ENCODE measurements at places on chromosomes 1 and 21.

DNA sequence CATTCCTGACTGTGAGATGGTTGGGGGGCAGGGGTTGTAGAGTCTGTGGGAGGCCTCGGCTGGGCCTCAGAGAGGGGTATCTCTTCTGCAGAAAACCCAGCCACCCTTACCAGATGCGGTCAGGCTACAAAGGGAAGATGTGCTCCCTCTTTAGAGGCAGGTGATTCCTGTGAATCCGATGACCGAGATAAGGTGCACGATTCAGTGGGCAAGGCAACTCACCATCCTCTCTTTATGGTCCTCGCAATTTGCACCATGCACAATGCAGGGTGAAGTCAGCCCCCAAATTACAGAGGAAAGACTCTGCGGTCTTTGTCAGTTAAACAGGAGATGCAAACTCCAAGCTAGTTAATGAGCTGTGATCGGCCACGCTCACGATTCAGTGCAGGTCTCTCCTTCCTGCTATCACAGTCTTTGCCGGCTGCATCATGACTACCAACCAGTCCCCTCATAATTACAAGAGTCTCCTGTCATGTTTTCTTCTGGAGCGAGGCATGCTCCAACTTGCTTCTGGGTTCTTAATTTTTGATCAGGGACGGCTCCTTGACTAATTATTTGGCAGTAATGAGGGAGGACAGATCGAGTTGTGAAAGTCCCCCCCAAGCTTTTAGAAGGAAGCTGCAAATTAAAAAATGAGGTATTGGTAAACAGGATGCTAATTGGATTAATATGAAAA is 12.5 kb downstream of the TP73 start:
- DNase-seq: no peak

DNA sequence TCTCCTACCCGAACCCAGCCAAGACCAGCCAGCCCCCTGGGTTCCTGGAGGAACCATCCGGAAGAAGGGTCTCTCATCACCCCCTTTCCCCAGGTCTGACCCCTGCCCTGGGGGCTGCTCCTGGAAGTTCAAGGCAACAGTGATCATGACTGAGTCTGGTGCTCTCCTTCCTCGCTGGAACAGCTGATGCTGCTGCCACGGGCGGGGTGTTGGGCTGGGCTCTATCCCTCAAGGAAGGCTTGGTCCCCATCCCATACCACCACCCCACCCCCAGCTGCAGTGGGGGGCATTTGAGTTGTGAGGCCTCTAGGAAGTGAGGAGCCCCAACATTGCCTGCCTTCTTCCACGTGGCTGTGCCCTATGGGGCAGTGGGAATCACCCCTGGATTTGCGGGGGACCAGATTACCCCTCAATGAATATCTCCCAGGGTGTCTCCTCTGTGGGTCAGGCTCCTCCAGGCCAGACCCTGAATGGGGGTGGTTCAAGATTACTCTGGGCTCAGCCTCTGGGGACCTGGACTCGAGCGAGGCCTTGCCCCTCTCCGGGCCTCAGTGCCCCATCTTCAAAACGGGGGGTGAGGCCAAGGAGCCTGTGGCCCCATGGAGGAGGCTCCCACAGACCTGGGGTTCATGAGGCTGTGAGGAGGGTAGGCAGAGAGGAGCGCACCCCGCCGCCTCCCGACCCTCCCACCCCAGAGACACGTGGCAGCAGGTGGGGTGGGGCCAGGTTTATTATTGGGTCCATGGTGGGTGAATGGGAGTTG is 2.8 kb downstream of the MASP2 start:
- DNase-seq: no peak

DNA sequence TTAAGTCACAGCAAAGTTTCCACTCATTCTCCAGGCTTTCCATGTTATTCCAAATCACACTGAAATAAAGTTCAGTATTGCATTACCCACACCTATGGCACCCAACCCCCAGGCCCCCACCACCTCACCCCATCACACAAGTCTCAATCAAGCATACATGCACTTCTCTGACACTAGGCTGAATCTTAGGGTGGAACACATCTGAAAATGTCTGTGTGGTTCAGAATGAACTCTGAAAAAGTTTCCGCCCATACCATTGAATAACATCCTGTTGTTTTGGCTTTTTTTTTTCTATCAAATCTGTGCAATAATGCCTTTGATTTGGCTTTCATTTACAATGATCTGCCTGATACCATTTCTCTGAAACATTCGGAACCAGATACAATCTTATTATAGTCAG is 25.8 kb upstream of the LRRC8C start:
- no peak for DNase-seq

DNA sequence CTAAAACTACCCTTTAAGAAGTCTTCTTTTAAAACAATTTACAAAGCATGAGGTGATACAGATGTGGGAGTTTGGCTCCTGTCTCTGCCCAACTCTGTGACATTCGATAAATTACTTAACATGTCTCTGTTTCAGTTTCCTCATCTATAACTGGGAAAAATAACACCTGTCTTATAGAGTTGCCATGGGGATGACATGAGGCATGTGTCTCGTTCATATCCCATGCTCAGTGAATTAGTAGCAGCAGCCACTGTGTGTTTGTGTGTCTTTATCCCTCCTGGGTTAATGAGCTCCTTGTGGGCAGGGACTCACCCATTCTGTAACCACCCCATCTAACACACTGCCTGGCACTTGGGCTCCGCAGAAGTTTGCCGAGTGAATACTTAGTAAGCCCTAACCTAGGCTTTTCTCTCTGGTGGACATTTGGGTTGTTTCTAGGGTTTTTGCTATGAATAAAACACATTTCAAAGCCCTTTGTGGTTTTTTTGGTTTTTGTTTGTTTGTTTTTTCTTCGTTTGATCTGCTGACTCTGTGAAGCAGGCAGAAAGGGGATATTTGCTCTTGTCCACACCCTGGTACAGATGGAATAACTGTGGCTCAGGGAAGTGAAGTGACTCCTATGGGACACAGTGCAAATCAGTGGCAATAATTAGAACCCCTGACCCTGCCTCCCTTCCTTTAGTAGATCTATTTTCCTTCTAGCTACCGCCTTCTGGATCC is 797 bp upstream of the KCNJ9 start:
- DNase-seq: no peak

GRCh38 chr1:54951810-54952226 is 28.6 kb upstream of the TMEM61 start:
- no peak for DNase-seq

DNA sequence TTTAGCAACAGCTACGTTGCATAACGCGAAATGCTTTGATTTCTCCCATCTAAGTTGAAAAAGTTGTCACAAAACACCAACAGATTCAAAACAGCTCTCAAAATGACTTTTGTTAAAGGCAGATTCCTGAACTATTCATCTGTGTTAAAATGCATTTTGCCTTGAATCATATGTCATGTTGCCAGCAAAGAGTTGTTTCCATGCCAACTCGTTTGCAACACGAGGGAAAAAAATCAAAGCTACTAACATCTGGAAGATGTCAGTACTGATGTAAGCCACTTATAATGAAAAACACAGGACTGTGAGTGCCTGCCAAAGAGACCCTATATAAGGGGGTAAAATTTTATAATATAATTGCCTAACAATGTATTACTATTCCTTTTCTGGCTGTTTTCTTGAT is 182.7 kb upstream of the PTBP2 start:
- DNase-seq: no peak

DNA sequence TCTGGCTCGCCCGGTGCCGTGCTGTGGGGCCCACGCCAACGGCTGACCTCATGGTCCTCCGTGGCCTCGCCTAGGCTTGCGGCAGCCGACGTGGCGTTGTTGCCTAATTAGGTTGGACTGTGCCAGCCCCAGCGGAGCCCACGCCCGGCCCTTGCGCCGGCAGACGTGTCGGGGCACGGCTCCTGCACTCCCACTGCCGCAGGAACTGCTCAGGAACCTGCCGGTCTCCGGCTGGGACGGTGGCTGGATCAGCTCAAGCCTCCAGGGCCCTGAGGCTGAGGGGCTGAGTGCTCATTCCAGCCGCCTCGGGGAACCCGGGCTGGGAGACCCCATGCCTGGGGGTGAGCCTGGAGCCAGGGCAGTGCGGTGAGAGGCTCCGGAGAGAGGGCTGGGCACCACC is 16.1 kb upstream of the PEX10 start:
- no peak for DNase-seq

DNA sequence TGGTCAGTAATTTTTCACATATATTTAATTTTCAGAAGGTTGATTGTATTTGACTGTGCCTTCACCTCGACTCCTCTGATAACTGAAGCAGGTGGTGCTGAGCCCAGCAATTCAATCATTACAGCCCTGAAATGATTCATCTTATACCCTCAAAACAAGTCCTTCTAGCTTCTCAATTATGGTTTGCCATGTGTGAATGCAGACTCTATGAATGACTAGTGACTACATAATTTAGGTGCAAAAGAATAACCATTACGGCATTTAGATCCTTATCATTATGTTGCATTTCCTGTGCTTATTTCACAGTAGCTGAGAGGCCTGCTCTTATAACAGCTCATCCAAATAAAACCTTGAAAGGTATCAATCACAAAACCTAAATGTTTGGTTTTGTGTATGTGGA is 54.0 kb upstream of the COL11A1 start:
- no peak for DNase-seq

GRCh38 chr1:165886193-165886592 is 58.8 kb downstream of the UCK2 start:
- DNase-seq: no peak
